EH (cell line): ENCODE measurements at places on chromosomes 3 and 15.
A peak's percentile ranks its signal among the peaks of the same experiment; 100 is the strongest.

DNA sequence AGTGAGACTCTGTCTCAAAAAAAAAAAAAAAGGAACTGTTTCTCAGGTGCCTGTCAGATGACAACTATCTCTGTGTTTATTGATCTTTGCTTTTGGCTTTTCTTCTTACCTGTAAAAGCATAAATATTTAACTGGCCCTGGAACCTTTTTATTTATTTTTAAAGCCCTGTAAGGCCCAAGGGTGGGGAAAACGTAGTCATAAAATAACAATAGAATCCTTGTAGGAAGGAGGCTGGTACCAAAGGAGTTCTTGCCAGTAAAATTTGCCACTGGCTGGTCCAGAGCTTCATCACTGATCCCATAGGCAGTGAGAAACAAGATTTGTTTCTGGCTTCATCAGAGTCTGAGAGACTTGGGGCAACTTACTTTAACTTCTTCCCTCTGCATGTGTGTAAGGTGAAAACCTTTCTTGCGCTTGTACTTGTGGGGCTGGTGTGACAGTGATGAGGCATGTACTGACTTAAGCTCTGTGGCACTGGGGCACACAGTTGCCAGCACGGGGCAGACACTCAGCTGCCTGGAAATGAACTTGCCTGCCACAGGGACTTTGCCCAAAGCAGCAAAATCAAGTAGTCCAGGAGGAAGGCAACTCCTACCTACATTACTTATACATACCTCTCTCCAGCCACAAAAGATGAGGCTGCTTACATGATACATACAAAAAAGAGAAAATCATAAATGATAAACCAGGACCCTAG is 19.6 kb downstream of the B4GALT4 start:
- DNase-seq = no peak

- DNase-seq = peak; percentile 99
Observed at GRCh38 chr15:68352401-68353062, 75.0 kb downstream of the FEM1B start.

- peak; percentile 84 for DNase-seq
Observed at GRCh38 chr3:27312044-27312668, 57.0 kb downstream of the NEK10 start.

DNA sequence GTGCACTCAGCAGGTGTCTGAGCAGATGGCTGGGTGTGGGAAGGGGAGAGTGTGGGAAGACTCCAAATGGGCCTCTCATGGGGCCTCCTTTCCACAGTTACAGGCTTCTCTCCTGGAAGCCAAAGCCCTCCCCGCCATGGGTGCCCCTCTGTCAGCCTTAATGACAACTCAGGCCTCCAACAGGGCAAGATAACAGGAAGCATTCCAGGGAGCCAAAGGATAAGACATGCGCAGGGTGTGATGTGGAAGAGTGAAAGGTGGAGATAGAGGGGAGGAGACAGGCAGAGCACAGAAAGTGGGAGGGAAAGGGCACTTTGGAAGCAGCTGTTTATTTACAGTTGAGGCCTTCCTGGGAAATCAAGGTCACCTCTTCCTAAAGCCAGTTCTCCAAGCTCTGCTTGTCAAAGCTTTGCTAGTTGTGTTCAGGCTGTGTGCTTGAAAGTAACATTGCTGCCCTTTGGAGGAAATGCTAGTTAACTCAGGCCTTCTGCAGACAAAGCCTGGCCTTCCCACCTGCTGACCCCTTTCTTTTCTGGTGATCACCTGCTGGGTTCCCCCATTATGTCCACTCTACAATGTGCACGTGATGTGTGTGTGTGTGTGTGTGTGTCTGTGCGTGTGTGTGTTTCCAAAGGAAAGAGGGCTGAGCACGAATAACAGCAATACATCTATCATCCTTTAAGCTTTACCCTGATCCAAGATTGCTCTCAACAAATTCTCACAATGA is 35.2 kb upstream of the SMAD3 start:
- no peak for DNase-seq

GRCh38 chr3:20935791-20936190 is 749.8 kb upstream of the SGO1 start:
- peak; percentile 49 for DNase-seq

DNA sequence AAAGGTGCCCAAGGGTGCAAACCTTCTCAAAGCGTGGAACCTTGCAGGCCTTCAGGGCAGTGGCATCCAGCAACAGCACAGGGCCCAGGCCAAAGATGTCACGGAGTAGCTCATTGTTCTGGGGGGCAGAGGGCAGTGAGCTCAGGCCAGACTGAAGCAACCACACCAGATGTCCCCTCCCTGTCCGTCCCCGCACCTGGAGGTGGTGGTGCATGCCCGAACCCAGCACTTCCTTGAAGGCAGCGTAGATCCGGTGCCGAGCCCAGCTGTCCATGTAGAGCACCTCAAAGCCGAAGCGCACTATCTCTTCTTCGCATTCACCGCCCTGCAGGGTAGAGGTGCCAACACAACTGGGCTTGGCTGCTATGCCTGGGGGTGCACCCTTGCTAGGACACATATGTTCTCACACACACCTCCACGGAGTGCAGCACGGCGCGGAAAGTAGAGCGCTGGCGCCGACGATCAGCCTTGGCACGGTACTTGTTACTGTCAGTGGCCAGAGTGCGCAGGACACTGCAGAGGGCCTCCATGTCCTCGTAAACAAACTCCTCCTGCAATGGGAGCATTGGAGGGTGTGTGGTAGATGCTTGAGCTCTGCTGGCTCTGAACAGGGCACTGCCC is 3.7 kb downstream of the IFRD2 start:
- no peak for DNase-seq

- peak; percentile 90 for DNase-seq
Observed at GRCh38 chr3:4716706-4717362, 223.7 kb downstream of the ITPR1 start.

GRCh38 chr3:172100482-172100881 is 61.1 kb downstream of the FNDC3B start:
- no peak for DNase-seq

DNA sequence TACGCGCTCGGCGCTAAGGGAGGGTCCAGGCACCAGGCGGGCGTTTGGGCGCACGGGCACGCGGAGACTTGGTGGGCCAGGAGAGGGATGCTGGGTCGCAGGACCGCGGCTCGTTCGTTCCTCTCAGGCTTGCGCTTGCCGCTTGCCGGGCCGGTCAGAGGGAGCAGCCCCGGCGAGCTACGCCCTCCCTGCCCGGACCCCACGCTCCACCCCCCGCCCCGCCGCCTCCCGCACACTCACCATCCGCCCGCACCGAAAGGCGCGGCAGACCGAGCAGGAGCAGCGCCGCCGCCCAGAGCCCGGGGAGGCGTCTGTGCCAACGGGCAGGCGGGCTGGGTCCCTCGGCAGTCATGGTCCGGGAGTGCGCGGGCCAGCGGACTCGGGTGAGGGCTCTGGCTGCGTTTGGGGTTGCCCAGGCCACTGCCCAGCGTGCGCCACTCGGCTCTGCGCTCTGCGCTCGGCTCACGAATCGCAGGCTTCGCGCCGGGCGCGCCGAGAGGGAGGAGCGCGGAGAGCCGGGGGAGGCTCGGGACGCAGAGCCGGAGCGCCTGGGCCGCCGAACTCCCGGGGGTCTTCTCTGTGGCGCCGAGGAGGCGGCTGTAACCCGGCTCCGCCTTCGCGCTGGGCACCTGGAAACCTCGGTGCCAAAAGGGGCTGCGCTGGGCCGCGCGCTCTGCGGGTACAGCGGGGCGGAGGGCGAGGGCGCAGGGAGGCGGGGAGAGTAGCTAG is at the start of gene SUSD5:
Gene SUSD5 (minus strand): TSS at position 365 of the 729 bp plus-strand sequence. CDS start 13 bp downstream, at position 352.
- DNase-seq = peak; percentile 58

GRCh38 chr15:74950078-74950908 is 6.3 kb downstream of the RPP25 start:
- peak; percentile 75 for DNase-seq

DNA sequence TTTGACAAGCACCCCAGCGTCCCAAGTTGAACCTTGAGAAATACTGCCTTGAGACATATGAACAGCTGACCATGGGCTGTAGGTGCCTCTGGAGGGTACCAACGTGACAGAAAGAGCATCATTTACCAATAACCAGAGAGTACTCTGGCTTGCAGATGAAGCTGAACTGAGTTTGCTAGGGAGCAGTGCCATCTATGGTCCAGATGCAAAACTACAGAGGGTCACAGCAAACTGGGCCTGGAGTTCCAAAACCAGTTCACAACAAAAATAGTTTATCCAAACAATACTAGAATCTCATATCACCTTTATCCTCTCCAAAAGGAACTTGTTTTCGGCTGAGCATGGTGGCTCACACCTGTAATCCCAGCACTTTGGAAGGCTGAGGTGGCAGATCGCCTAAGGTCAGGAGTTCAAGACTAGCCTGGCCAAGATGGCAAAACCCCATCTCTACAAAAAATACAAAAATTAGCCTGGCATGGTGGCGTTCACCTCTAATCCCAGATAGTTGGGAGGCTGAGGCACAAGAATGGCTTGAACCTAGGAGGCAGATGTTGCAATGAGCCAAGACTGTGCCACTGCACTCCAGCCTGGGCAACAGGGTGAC is 69.3 kb downstream of the CHAC1 start:
- peak; percentile 76 for DNase-seq

- no peak for DNase-seq
Observed at GRCh38 chr3:72278349-72279067, 493.6 kb upstream of the PROK2 start.

DNA sequence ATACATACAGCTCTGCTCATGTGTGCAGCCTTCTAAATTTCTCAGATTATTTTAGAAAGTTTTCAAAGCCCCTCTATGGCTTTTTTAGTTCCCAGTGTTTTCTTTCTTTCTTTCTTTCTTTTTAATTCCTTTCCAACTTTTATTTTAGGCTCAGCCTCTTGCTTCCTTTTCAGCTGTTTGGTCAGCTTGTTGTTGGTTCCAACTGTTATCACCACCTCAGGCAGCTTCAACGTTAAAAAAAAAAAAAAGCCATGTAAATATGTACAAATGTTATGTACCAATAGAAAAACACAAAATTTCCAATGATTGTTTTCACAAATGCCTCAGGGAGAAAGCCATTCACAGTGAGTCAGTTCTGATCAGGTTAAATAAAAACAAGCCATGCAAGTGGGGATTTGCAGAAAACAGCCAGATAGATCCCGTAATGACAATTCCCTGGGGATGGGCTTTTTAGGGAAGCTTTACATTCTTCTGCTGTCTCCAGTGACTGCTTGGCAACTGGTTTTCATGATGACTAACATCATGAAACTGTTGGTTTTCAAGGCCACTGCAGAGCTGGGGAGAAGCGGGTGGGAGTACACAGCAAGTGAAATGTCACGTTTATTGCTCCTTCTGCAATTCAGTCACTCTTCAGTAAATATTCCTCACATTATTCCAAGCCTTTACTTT is 908.4 kb downstream of the EPHA3 start:
- no peak for DNase-seq

- no peak for DNase-seq
Observed at GRCh38 chr3:181484026-181484425, 227.7 kb upstream of the SOX2 start.

DNA sequence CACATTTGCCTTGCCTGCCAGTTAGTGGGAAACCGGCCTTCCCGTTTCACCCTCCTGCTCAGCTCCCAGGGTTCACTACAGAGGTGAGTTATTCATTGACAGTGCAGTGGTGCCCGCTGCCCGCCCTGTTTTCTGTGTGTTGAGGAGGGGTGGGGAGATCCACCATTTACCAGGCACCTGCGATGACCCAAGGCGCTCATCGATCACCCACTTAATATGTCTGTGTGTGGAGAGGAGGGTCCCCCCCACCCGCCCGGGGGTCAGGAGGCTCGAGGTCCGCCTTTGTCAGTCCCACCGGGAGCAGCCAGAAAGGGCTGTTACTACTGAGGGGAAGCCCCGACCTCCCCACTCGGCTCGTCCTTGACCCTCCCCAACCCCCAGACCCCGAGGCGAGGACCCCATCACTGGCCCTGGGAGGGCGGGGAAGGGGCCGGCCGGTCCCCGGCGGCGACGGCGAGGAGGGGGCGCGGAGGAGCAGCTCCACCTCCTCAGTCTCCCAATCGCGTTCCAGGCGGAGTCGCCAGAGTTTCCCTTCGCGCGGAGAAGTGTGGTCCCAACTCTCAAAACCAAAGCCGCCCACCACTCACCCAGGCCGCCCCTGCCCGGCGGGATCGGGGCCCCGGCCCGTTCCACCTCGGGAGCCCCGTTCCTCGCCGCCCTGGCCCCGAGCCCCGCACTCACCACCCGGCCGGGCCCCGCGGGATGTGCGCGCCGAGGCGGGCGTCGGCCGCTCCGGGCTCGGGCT is 1.1 kb downstream of the PLXNB1 start:
- DNase-seq = peak; percentile 44

GRCh38 chr15:84657748-84658079 is 285 bp downstream of the NMB start:
- no peak for DNase-seq

- DNase-seq = no peak
Observed at GRCh38 chr3:82088749-82089148, 327.3 kb upstream of the GBE1 start.

- DNase-seq = no peak
Observed at GRCh38 chr15:99098426-99098825, 6.5 kb upstream of the SYNM start.

DNA sequence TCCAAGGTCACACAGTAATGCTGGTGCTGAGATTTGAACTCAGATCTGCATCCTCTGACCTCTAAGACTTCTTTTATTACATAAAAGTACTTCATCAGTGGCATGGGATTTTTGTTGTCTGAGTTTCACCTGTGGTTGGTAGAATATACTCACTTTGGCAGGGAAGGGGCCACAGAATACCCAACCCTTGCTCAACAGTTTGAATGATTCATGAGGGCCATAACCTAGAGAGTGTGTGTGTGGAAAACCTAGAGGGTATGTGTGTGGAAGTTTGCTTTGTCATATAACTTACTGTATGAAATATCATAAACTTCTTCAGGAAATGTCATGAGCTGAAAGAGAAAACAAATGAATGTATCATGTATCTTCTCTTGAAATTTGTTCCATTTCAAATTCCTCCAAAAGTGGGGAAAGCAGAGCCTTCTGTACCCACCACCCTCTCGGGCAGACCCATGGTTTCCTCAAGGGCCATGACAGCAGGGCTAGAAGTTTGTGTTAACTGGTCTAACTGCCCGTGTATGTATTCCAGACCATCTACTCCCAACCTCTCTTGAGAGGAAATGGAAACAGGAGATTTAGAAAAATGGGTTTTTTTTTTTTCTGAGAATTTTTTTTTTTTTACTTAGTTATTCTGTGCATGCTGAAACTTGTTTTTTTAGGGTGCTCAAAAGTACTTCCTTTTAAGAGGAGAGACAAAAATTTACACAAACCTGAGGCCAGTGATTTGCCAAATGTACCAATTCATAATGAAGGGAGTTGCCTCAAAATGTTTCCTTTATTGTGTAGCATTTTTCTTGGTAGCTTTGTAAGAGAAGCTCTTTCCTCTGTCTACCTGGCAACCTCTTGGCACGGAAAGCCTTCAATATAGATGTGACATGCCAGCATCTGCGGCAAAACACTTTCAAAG is 127.0 kb downstream of the TPRG1 start:
- DNase-seq = no peak
